Effector CD8-positive, alpha-beta T cell (primary cell): ENCODE measurements at places on chromosomes 13 and 19.

DNA sequence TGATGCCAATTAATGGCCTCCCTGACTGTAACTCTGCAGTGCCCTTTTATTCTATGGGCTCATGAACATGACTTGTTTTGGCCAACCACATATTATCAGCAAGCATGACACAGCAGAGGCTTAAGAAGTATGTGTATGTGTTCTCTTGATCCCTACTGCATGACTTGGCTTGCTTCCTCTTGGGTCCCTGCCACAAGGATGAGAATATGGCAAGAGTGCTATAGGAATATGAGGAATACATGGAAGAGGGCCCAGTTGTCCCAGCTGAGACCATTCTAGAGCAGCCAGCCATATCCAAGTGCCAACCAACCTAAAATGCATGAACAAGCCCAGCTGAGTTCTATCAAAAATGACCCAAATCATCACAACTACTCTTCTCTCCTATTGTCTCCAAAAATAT is 576.7 kb upstream of the PCDH9 start:
- DNase-seq = no peak

DNA sequence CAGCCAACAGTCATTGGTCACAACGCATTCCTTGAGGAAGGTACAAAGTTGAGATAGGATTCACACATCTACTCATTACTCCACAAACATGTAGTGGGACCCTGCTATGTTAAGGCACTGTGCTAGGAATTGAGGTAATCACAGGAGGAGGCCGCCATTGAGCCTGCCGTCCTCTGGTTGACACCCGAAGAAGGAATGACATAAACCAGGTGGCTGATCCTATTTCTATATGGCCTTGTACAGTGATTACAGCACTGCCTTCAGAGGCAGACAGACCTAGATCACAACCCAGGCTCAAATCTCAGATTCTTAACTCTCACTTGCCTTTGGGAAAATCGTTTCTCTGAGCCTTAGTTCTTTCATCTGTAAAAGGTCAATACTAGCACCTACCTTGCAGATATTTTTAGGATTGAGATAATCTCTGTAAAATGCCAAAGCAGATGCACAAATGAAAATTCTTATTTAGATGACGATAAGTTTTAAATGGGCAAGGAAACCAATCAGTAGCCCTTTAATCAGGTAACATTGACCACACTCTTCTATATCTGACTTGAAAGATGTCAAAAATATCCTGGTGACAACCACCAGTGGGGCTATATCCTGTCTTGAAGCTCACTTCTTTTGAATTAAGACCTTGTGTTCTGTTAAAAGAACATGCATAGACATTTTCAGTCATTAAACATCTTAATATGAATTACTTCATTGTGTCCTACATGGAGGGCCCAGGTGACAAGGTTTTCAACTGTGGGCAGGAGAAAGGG is 251.6 kb downstream of the KCTD12 start:
- no peak for DNase-seq

GRCh38 chr13:90518417-90518816 is 829.1 kb upstream of the MIR17HG start:
- DNase-seq = no peak

DNA sequence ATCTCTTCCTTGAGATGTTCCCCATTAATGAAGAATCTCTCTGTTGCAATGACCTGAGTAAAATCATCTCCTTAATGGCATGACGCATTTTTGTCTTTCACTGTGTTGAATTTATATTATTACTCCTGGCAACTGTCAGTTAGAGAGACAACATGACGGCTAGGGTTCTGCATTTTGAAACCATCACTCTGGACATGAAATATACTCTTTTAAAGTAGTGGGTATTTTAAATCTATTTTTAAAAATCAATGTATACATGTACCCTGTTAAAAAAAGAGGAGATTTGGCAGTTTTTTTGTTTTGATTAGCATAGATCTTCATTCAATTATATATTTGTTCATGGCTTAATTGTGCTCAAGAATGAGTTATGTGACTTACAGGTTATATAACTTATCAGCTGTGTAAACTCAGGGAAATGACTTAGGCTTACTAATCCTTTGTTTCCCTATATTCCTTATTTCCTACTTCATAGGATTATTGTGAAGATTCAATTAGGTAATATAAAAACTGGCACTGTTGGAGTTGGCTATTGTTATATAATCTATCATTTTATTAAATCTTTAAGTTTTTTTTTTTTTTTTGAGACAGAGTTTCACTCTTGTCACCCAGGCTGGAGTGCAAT is 632.0 kb upstream of the SPRY2 start:
- no peak for DNase-seq

- no peak for DNase-seq
Observed at GRCh38 chr19:28514166-28514565, 698.8 kb downstream of the UQCRFS1 start.

GRCh38 chr19:31553112-31553845 is 204.0 kb upstream of the TSHZ3 start:
- DNase-seq = no peak

- no peak for DNase-seq
Observed at GRCh38 chr19:52070496-52070895, 21.9 kb upstream of the ZNF432 start.

DNA sequence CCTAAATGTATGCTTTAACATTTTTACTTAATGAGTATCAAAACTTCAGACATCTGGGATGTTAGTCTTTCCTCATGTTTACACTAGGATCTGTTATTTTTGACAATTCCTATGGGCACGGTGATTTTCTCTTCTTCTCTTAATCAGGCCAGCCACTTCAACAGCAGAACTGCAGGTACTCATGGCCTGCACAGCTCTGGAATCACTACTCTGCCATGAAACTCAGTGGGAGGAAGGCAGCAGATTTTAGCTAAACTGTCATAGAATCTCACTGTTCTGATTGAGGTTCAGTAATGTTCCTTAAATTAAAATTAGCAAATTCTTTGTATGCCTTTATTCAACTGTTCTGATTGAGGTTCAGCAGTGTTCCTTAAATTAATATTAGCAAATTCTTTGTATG is 1083.0 kb downstream of the SLITRK5 start:
- no peak for DNase-seq

- no peak for DNase-seq
Observed at GRCh38 chr13:80707000-80707983, 366.4 kb upstream of the SPRY2 start.
